Activated naive CD4-positive, alpha-beta T cell treated with anti-CD3 and anti-CD28 coated beads, Interleukin-2, amount 50 U/mL, for 16 hours (primary cell): ENCODE measurements at places on chromosomes 2 and 18.

DNA sequence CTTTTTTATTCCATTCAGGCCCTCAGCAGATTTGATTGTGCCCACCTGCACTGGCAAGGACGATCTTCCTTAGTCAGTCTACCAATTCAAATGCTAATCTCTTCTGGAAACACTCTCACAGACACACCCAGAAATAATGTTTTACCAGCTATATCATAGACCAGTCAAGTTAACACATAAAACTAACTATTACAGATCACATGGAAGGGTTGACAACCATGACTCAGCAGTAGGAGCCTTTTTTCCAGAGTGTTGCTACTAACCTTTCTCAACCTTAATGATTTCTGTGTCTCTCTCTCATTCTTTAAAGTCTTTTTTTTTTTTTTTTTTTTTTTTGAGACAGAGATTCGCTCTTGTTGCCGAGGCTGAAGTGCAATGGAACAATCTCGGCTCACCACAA lies 143.5 kb upstream of the MSH6 start:
- no peak for DNase-seq

DNA sequence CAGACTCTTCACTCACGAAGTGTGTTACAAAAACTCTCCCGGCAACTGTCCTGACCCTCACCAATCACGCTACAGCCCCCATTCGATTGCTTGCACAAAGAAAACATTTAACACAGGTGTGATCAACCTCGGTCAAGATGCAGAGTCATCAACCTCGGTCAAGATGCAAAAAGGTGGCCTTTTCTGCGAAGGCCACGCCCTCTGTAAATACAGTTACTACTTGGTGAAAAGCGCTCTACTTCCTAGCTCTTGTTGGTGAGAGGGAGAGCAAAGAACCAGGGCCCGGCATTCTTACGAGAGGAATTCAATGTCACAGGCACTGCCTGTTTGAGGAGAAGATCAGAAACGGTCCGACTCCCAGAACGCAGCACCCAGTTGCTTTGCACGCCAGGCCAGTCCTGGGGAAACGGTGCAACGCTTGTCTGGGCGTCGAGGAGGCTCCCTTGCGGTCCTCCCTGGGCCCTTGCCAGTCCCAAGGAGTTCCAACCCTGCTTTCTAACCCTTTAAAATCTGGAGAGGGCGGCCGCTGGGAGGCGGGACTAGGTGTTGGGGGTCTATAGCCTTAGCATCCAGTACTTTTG lies 1.9 kb downstream of the PIEZO2 start:
- DNase-seq, result no peak

DNA sequence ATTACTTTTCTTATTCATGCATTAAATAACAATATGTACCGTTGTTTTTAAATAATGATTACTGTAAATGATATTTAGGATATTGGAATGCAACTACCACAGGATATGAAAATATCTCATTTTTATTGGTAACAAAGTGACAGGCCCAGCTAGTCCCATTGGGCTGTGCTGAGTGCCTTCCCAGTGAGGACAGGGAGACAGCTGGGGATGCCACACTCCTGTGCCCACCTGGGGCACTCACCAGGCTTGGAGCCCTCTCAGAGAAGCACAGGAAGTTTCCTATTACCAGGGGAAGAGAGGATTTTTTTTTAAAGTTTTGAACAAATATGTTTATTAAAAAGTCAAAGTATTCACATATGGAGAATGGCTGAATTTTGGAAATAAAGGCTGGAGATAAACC lies 48.9 kb downstream of the PARD6G start:
- no peak for DNase-seq

DNA sequence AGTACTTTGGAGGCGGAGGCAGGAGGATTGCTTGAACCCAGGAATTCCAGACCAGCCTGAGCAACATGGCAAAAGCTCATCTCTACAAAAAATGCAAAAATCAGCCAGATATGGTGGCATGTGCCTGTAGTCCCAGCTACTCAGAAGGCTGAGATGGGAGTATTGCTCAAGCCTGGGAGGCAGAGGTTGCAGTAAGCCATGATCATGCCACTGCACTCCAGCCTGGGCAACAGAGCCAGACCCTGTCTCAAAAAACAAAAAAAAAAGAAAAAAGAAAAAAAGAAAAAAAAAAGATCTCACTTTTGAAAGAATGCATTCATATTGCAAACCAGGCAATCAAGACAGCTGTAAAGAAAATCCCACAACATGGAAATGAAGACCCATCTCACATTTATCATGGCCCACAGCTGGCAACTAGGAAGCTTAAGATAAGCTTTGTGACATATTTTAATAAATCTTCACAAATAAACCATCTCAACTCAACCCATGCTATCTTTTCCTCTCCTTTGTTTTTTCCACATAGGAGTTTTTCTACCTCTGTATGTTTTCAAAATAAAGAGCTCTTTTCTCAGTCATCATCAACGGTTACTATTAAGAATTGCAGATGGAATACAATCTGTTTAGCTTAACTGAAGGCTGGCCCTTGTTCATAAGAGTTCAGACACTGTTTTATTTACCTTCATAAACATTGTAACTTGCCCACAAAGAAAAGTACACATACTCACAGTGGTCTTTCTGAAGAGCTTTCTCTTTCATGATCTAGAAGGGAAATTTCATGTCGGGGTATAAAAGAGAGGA lies 137.0 kb downstream of the MREG start:
- DNase-seq, result no peak

- DNase-seq, result no peak
Observed at GRCh38 chr2:73697606-73698005, 39.5 kb downstream of the TPRKB start.

DNA sequence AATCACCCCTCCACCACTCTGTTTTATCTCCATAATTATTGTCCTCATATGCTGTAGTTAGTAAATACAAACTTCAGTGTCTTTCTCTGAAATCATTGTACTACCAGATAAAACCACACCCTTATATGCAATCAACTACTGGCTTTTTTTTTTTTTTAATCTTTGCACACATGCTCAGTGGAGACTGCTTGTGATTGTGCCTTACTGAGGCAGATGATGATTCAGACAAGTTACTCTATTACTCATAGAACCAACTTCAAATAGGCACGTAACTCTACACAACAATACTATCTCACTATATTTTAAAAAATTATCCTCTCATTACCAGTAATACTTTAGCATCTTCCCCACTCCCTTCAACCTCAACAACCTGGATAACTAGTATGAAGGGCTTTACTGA lies 1278.4 kb upstream of the PIK3C3 start:
- DNase-seq, result no peak
